ENCODE measurements at places on chromosomes 4 and X. TPM values are rescaled to one million over a fixed set of nuclear protein-coding genes. Genes with fewer than 3 reads are reported as not detected.

Gene CD99L2
- 71.5 TPM for total RNA-seq

Gene CLTRN
- 0.94 TPM for total RNA-seq

Gene TLR3
- total RNA-seq = 4.6 TPM

Gene TRPC3
- 0.13 TPM for total RNA-seq

Gene AR
- 18.2 TPM for total RNA-seq

Gene NIPAL1
- total RNA-seq = 0.43 TPM
